ENCODE measurements at places on chromosomes 7 and 10. TPM values are rescaled to one million over a fixed set of nuclear protein-coding genes. Genes with fewer than 3 reads are reported as not detected.

POLR1F gene
- 27.0 TPM for total RNA-seq

GRCh38 chr7:152907042-152907761 lies 147.7 kb downstream of the ACTR3B start:
- no peak for DNase-seq

HMX2 gene
- not detected for total RNA-seq

CLEC2L gene
- not detected for total RNA-seq

DNA sequence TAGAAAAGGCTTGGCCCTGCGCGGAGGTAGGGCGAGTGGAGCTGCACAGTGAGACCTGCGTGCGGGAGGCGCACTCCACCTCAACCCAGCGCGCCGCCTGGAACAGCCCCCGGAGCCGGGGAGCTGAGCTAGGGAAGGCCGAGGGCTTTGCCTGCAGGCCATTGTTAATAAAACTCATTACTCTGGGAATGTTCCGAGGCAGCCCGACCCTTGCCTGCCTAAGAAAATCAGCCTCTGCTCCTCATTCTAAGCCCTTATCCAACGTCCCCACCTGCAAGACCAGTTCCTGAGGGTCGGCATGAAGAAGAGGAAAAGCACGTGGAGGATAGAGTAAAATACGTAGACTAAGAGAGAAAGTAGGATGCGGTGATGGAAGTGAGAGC lies 55.3 kb downstream of the C7orf25 start:
- no peak for DNase-seq

DNA sequence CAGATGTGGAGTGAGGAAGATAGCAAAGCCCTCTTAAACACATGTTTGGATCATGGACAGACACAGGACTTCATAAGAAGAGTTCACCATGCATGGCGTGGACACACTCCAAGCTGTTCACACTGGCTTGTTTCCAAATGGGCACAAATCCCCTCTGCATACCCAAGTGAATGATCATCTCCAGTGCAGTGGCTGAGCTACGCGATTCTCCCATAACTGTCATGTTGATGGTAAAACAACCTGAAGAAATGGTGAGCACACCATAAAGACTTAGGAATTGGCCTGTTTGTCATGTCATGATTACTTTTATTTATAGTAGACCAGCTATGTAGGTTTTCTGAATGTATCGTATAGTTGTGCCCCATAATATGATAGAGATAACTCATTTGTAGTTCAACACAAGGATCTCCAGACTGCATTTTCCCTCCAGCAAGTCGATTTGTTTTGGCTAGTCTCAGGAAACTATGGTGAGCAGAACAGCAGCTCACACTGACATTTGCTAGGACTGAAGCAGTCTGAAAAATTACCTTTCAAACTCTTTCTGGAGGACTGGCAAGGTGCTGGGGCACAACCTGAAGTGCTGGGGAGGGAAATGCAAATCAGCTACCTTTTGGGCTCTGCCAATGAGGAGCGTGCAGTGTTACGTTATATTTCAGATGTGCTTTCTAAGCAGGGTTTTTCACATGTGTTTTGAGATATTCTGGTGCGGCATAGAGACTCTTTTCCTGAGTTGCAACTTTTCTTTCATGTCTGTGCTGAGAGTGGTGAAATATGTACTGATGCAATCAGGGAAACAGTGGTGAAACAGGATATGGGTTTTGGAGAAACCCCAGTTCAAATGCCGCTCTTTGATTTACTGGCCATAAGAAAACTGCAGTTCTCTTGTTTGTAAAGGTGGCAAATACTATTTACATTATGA lies 629.6 kb upstream of the DPP6 start:
- DNase-seq = no peak

- DNase-seq = no peak
These were observed 204.4 kb downstream of the DIP2C start for GRCh38 chr10:484925-485661.

DNA sequence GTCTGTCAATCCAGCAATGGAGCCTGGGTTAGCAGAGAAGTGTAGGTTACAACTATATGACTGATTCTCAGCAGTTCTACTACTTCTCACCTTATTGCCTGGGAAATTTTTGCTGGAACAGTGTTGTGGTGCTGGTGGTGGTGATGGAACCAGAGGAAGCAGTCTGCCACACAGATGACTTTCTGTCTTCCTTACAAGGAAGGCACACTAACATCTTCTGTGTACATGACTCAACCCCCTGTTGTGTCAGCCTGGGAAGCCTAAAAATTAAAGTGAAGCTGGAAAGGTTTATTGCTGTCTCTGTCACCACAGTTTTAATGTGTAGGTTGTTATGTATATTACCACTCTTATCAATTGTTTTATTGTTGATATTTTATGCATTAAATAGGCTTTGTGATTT lies 40.3 kb downstream of the ANKRD7 start:
- DNase-seq = no peak

- peak; percentile 74 for DNase-seq
These were observed 59.2 kb upstream of the MYL10 start for GRCh38 chr7:101688183-101688831.

DNA sequence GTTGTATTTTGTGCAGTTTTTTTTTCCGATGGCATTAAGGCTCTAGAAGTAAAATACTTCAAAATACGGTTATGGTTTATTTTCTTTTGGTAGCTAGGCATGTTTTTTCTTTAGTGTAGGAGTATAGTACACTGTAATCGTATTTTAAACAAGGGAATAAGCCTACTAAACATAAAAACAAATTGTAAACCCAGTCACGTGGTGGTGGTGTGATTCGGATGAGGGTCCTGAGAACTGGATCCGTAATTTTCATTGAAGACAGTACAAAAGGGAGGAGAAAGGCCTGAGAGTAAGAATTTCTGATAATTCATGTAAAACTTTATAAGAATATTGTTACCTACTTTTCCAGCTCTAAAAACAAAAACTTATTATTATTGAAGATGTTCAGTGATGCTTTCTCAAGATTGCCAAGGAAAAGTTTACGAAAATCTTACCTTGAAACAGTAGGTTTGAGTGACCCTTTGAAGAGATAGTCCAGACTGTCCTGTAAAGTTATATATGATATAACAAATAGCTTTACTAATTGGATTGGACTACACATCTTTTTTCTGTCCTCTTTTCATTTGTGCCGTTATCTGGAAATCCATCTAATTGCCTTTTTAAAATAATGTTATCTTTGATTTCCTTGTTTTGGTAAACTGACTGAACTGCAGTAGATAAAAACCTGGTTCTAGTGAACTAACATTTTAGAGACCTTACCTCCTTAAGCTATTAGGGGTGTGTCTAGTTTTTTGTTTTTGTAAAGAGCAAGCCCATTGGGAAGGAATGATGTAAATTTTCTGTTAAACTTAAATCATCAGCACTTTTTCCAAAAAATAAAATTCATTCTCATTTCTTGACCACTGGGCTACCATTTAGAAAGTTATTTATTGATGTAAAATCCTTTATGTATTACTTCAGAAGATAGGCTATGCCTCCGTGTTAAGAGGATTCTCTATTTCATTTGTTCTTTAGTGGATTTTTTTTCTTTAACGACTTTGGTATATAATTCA lies 1.0 kb upstream of the PBLD start:
- no peak for DNase-seq

DNA sequence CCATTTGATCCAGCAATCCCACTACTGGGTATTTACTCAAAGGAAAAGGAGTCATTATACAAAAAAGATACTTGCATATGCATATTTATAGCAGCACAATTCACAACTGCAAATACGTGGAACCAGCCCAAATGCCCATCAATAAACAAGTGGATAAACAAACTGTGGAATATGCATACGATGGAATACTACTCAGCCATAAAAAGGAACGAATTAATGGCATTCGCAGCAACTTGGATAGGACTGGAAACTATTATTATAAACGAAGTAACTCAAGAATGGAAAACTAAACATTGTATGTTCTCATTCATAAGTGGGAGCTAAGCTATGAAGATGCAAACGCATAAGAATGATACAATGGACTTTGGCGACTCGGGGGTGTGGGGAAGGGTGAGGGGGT lies 108.6 kb downstream of the MICU1 start:
- no peak for DNase-seq

DNA sequence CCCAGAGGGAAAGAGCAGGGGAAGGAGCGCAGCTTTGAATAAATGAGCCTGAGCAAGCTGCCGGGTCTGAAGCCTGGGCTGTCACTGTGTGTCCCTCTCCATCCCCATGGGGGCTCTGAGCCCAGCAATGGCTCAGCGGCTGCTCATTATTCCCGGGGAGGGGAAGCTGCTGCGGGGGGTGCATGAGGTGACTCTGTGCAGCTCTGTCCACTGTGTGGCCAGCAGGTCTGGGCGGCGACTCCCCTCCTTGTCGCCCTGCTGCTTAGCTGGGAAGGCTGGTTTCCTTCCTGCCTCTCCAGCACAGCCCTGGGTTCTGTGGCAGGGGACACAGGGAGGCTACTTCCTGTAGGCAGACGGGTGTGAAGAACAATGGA lies 234.2 kb downstream of the PRPF18 start:
- no peak for DNase-seq

- DNase-seq = no peak
These were observed 181.8 kb upstream of the PFKP start for GRCh38 chr10:2885288-2886278.

- no peak for DNase-seq
These were observed 5.3 kb downstream of the POLR2J start for GRCh38 chr7:102473271-102473991.

EN2 gene
- total RNA-seq = 6.7 TPM

ZPBP gene
- not detected for total RNA-seq

DNA sequence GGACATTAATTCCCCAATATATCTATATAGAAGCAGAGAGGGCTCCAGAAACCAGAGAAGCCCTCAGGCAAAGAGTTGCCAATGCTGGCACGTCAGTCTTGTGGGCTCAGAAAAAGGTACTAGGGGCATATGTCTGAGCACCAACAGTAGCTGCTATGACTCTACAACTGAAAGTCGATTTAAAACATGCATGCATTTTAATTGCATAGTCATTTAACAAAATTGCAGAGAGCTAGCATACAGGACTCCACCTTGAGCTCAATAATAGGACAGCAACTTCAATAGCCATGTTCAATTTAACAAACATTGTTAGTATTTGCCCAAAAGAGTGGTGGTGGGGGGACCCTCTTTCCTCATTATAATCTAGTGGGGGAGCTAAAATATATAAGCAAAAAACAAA lies 126.5 kb downstream of the AMPH start:
- no peak for DNase-seq

RHOBTB1 gene
- total RNA-seq = 26.7 TPM

GRCh38 chr7:114048386-114049235 lies 129.8 kb upstream of the PPP1R3A start:
- DNase-seq = peak; percentile 33

PTPRZ1 gene
- not detected for total RNA-seq

- DNase-seq = no peak
These were observed 39.3 kb downstream of the LRRC18 start for GRCh38 chr10:48900371-48900801.

PRF1 gene
- total RNA-seq = not detected

DNA sequence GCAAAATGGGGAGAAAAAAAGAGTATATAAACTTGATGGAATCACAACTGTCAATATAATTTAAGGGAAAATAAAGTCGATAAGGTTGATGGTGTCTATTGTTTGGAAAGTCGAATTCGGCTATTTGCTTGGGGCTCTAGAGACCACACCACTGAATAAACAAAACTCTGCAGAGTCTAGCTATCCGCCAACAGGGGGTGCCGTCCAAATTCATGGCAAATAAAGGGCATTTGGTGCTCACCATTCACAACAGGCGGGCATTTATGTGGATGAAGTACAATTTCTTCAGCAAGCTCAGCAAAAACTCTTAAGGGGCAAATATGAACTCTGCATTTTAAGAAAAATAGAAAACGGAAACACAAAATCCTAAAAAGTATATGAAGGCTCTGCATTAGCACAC lies 23.3 kb downstream of the CD36 start:
- DNase-seq = no peak

GRCh38 chr10:96973809-96974747 lies 142.0 kb downstream of the LCOR start:
- peak; percentile 10 for DNase-seq

GRCh38 chr7:12303495-12303894 lies 92.4 kb downstream of the TMEM106B start:
- no peak for DNase-seq

- DNase-seq = no peak
These were observed 42.9 kb downstream of the SH3PXD2A start for GRCh38 chr10:103812432-103812831.

- DNase-seq = peak; percentile 40
These were observed 22.7 kb downstream of the SLC35G1 start for GRCh38 chr10:93916257-93917063.

MKI67 gene
- 10.5 TPM for total RNA-seq

DNA sequence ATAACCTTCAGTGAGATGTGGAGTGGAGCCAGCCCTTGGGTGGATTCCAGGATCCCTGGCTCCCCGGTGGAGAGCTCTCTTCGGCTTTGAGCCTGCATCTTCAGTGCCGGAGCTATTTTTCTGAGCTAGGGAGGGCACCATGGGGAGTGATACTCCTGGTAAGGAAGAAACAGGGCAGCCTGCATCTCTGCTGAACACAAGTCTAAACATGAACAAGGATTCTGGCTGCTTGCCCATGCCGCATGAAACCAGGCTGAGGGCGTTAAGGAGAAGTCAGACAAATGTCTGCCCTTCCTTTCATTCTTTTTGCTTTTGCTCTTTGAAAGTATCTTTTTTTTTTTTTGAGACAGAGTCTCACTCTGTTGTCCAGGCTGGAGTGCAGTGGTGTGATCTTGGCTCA lies 60.4 kb downstream of the EVX1 start:
- no peak for DNase-seq

DNAJB6 gene
- 101 TPM for total RNA-seq
